Glomerular endothelial cell (primary cell): ENCODE measurements at places on chromosomes 13 and 19.

- no peak for DNase-seq
These were observed at the start of gene LACC1 for GRCh38 chr13:43879755-43880181. Gene LACC1, plus strand, starts transcription at chr13:43879904. Its CDS starts 1,082 bp downstream, at chr13:43880986.

GRCh38 chr19:6828698-6829633, 56.5 kb downstream of the VAV1 start:
- no peak for DNase-seq

GRCh38 chr19:48738557-48739403, 1.6 kb downstream of the RASIP1 start:
- no peak for DNase-seq

- no peak for DNase-seq
These were observed 1.2 kb upstream of the EEF2 start for GRCh38 chr19:3986260-3987041.

DNA sequence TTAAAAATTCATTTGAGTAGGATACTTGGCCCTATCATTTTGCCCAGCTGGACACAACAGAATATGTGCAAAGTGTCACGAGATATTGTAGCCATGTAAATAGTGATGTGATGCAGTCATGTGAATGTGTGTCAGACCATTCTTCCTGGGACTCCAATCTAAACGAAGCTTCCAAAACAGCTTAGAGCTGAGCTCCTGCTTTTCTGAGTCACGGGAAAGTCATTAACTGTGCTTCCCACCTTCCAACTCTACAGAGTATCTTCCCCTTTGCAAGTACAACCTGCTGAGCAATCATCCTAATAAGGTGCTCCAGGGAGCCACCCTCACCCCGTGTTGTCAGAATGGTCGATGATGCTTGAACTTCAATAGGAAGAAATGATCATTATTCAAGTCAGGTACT, 294.7 kb downstream of the MYO16 start:
- no peak for DNase-seq

DNA sequence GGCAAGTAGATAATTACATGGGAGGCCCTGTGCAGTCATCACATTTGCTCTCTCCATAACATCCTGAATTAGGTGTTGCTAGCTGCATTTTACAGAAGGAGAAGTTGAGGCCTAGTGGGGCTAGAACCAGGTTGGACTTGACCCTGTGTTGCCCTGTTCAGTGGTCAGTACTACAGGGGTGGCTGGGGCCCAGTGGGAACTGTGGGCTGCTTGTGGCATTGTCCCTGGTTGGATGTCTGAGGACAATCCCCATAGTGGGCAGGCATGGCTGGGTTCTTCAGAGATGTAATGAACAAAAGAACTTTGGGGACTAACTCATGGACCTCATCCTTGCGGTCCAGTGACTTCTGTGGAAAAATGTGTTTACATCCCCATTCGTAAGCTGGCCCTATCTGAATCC, 38.9 kb downstream of the MTUS2 start:
- DNase-seq: no peak

- DNase-seq: no peak
These were observed 1890.0 kb upstream of the PCDH20 start for GRCh38 chr13:63305641-63306133.

GRCh38 chr13:44808185-44808584, 181.1 kb downstream of the NUFIP1 start:
- no peak for DNase-seq

DNA sequence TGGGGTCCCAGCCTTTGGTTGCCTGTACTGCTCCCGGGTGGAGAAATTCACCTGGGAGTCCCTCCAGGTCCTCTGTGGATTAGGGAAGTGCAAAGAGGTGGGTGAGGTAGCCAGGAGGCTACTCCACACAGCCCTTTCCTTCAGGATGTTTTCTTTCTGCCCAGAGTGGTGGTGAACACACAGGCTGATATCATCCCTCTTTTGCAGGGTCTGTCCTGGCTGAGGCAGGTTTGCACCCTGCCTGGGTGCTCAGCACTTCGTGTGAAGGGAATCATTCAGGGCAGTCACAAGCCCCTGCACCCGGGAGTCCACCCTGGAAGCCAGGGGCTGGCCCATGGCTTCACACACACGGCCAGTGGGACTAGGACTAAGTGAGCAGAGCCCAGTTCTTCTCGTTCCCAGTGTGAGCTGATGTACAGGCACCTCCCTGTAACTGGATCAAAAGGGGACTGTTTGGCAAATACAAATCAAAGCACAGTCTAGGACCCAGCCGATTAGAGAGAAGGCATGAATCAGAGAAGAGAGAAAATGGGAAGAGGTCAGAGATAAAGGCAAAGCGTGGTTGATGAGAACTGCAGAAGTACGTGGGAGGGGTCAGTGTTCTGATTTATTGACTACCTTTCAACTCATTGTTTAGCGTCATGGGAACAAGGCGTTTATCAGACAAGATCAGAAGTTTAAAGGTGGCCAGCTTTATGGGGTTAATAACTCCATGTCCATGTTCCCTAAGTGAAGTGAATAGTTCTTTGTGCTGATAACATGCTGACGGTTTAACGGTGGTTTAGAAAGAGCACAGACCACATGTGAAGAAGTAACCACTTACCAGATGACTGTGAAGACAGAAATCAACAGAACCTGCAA, 30.4 kb upstream of the SPATA13 start:
- DNase-seq: no peak

GRCh38 chr19:29436591-29437103, 89.1 kb upstream of the VSTM2B start:
- no peak for DNase-seq

DNA sequence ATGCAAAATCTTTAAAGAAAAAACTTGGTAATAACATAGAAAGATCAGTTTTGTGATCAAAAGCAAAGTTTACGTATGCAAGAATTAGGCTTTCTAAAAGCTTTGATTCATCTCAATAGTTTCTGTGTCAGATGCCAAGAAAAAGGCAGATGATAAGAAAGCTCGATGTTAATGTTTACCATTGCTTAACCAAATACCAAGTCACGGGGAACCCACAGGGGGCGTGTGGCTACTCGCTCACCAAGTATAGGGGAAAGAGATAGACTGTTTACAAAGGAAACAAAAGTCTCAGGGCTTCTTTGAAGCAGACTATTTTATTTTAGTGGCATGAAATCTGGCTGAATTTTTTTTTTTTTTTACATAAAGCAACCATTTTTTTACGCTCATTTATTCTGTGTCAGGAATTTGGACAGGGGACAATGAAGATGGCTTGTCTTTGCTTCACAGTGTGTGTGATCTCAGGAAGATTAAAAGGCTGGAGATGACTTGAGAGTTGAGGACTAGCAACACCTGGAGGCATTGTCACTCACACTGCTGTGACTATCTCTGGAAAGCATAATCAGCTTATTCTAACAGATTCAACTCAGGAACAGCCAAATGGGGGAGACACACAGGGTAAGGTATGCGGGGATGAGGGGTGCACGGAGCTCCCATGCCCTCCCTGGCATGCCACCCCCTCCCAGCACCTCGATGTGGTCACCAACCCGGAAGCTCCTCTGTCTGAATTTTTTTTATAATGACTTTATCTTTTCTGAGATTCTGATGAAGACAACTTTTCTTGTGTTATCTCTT, 24.9 kb downstream of the RCBTB1 start:
- DNase-seq: no peak

GRCh38 chr19:17075864-17076542, 426 bp downstream of the MYO9B start:
- no peak for DNase-seq

DNA sequence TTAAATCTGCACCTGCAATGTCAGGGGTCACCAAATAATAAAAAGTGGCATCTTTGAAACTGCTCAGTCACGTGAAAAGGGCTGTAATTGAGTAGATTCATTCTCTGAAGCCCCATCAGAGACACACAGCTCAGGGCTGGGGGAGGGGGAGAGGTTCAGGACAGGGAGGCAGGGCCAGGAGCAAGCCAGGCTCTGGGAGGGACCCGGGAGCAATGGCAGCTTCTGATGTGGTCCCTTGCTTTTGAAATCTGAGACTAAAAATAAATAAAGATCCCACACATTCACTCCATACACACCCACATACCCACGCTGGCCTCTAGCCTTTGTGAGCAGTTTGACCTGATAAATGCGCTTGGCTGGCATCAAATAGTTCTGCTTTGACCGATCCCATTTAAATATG, 32.8 kb downstream of the GSX1 start:
- DNase-seq: no peak

DNA sequence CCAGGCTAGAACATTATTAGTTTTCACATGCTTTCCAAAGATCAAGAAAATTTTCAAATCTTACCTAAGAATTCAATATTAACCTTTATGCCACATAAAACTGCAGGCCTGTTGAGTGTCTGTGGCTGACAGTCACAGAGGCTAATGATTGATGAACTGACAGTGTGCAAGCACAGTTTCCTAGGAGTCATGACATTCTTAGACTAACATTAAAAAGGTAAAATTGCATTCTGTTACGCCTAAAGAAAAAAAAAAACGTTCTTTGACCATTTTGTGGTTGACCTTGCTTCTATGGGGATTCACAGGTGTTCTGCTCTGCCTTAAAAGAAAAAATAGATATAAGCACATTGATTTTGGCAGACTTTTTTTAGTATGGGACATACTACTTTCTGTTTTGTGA, 1776.2 kb downstream of the PCDH9 start:
- no peak for DNase-seq

GRCh38 chr13:60355056-60355455, 42.0 kb upstream of the TDRD3 start:
- no peak for DNase-seq

DNA sequence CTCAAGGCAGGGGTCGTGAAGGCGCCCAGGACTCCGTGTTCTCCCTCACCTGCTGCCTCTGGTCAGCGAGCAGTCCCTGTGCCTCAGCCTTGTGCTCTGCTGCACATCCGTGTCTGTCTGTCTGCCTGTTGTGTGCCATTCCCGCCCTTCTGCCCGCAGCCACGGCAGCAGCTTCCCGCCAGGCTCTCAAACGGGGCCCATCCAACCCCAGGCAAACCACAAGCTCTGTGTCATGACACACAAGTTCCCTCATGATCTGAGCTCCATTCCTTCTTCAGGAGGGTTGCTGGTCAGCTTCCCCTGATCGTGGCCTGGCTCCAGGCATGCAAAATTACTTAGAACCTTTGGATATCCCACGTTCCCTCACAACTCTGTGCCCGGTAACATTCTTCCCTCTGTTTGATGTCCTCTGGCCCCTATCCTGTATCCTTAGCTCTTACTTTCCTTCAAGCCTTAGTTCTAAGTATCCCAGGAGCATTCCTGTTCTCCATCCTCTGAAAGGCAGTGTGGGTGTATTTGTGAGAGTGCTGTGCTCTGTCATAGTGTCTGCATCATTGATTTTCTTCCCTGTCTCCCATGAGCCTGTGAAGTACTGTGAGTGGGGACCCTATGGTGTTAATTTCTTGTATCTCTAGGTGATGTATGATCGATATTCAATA, 3.2 kb downstream of the GPR183 start:
- DNase-seq: no peak

DNA sequence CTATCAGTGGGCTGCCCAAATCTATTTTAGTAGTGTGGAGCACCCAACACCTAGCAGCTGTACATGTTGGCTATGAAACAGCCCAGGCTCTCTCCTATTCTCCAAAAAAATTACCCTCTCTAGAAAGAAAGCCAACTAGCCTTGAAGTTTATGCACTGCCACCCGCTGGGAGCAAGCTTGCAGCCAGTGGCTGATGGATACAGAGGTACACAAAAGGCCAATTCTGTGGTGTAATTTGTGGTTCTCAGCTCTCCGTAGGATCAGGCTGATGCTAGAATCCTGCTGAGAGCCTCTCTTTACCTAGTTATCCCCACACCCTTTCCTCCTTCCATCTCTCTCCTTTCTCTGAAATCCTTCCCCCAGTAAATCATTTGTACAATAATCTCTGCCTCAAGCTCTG, 1120.7 kb downstream of the DIAPH3 start:
- DNase-seq: no peak

GRCh38 chr19:35792888-35793287, 17.5 kb downstream of the ARHGAP33 start:
- no peak for DNase-seq

GRCh38 chr13:110565296-110565695, 3.8 kb upstream of the RAB20 start:
- no peak for DNase-seq

- DNase-seq: no peak
These were observed 7.4 kb upstream of the CNFN start for GRCh38 chr19:42397263-42398166.

GRCh38 chr13:84279166-84279565, 396.9 kb upstream of the SLITRK1 start:
- DNase-seq: no peak

DNA sequence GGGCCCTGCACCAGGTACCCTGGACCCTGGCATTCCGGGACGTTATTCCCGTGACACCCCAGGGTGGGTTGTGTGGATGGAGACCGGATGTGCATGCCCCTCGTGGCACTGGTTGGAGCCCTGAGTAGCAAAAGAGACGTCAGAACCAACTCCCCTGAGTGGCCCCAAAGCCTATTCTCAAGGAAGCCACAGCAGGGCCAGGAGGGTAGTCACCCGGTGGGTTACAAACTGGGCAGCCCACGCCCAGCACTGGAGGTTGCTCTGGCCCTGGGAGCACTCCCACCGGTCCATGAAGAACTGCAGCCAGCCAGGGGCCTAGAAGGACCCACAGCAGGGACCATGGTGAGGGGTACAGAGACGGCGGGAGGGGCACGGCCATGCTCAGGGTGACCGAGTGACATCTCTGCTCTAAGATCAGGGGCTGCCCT, 7.5 kb downstream of the KLF16 start:
- no peak for DNase-seq

DNA sequence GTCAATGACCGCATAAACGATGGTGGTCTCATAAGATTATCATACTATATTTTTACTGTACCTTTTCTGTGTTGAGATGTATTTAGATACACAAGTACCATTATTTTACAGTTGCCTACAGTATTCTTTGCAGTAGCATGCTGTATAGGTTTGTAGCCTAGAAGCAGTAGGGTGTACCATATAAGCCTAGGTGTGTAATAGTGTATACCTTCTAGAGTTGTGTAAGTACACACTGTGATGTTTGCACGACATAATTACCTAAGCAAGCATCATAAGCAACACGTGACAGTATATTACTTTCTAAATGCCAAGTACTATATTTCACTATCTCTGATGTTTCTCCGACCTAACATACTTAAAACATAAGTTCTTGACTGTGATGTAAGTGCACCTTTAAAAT, 2.7 kb downstream of the LPAR6 start:
- DNase-seq: no peak

- DNase-seq: no peak
These were observed 107.2 kb downstream of the UQCRFS1 start for GRCh38 chr19:29105629-29106292.
